ENCODE measurements at places on chromosomes 16 and 17. TPM values are rescaled to one million over a fixed set of nuclear protein-coding genes. Genes with fewer than 3 reads are reported as not detected.

DNA sequence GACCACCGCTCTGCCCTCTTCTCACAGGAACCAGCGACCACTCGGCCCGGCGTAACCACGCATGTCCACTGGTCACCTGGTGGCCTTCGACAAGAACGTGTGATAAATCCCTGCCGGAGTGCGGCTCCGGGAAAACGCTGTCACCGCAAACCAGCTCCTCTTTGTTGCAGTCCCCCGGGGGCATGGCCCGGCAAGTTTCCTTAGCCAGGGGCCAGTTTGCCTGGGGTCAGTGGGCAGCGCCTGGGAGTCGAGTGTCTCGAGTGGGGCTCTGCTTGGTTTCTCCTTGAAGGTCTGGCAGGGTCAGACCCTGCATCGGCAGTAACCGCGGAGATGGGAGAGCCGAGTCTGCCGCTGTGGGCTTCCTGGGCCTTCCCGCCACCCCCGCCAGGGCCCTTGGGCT is 52.5 kb downstream of the JPH3 start:
- DNase-seq, result no peak

DNA sequence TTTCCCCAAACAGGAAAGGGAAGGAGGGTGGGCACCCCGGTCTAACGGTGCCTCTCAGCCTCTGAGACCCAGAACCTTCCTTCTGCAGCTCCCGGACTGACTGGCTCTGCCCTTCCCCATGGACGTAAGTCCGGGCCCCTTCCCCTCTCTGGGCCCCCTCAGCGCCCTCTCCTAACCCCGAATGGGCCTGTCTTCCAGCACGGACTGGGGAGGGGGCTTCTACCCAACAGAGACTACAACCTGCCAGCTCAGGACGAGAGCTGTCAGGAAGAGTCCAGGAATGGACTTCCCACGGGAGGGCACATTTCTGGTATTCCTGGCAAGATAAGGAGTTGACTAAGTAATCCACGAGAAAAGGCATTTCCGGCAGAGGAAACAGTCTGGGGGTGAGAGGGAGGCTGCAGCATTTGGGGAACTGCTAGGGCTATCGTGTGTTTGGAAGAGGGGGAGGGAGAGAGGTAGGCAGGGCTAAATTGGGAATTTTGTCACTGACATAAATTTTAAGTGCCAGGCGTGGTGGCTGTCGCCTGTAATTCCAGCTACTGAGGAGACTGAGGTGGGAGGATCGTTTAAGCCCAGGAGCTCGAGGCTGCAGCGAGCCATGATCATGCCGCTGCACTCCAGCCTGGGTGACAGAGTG is 12.1 kb upstream of the ALDOA start:
- no peak for DNase-seq

DNA sequence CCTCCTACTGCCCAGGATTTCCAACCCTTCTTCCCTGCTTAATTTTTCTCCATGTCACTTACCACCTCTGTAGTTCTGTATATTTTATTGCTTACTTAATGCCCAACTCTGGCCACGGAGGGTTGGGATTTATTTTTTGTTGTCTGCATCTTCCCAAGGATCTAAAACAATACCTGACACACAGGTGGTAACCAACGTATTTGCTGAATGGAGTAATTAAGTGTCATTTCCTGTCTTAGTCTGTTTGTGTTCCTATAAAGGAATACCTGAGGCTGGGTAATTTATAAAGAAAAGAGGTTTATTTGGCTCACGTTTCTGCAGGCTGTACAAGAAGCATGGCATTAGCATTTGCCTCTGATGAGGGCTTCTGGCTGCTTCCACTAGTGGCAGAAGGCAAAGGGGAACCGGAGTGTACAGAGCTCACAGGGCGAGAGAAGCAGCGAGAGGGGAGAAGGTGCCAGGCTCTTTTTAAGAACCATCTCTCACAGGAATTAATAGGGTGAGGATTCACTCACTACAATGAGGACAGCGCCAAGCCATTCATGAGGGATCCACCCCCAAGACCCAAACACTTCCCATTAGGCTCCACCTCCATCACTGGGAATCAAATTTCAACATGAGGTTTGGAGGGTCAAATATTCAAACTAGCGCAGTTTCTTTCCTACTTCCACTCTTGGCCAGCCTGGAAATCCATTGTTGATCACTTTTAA is 44.8 kb downstream of the ERN1 start:
- no peak for DNase-seq

- DNase-seq, result peak; percentile 76
Measured at GRCh38 chr17:75875182-75875939, 3.0 kb downstream of the TRIM47 start.

DNA sequence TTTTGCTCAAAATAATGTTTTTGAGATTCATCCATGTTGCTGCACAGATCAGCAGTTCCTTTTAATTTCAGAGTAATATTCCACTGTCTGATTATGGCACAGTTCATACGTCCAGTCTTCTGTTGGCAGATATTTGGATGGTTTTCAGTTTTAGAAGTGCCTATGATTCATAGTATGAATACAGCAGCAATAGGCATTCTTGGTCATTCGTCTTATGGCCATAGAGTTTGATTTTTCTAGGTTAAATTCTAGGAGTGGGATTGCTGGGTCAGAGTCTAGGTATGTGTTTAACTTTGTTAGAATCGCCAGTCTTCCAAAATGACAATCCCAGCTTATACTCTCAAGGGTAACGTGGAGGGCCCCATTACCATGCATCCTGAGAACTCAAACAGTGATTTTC is 11.5 kb upstream of the IL34 start:
- no peak for DNase-seq

- DNase-seq, result no peak
Measured at GRCh38 chr16:68782198-68783174, 45.4 kb downstream of the CDH1 start.

- peak; percentile 45 for DNase-seq
Measured at GRCh38 chr16:66605177-66605978, 874 bp downstream of the CMTM3 start.

DNA sequence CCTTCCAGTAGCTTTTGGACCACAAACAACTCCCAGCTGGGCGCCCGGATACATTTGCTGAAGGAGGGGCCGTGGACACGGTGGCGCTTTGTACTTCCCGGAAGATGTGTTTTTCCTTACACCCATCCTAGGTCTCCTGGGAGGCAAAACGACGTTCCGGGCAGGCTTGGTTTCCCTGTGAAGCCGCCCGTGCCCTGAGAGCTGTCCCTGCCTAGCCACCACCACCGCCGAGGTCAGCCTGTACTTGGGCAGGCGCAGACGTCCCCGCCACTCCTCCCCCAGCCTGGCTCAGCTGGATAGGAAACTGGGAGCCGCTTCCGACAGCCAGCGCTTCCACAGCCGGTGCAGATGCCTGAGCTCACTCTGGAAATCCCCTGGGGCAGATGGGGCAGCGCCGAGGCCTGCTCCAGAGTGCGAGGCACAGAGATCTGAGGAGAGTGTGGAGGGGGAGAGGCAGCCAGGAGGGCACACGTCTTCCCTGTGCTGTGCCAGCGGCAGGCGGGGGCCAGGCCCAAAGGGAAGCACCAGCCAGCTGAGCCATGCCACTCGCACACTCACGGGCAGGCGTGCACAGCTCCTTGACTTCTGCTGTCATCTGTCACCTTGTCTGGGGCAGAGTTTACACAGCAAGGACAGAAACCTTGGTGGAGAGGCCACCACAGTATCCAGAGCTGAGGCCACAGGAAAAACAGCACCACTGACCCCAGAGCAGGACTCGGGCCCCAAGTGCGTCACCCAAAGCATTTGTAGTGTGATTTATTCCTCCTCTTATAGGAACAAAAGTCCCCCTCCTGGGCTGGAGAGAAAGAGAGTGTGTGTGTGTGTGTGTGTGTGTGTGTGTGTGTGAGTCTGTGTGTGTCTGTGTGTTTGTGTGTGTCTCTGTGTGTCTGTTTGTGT is 3.0 kb downstream of the RHBDF2 start:
- DNase-seq, result peak; percentile 93

DNA sequence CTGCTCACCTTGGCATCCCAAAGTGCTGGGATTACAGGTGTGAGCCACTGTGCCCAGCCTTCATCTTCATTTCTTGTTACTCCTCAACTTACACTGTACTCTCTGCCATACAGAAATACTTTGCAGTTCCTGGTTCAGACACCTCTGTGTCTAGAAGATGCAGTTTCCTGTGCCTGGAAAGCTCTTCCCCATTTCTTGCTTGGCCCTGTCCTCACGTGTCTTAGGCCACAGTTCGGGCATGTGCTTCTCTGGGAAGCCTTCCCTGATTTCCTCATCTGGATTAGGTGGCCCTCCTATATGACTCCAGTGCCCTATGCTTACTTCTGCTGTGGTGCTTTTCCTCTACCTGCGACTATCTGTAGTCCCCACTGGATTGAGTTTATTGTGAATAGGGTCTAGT is 26.5 kb upstream of the CDR2 start:
- DNase-seq, result no peak

DNA sequence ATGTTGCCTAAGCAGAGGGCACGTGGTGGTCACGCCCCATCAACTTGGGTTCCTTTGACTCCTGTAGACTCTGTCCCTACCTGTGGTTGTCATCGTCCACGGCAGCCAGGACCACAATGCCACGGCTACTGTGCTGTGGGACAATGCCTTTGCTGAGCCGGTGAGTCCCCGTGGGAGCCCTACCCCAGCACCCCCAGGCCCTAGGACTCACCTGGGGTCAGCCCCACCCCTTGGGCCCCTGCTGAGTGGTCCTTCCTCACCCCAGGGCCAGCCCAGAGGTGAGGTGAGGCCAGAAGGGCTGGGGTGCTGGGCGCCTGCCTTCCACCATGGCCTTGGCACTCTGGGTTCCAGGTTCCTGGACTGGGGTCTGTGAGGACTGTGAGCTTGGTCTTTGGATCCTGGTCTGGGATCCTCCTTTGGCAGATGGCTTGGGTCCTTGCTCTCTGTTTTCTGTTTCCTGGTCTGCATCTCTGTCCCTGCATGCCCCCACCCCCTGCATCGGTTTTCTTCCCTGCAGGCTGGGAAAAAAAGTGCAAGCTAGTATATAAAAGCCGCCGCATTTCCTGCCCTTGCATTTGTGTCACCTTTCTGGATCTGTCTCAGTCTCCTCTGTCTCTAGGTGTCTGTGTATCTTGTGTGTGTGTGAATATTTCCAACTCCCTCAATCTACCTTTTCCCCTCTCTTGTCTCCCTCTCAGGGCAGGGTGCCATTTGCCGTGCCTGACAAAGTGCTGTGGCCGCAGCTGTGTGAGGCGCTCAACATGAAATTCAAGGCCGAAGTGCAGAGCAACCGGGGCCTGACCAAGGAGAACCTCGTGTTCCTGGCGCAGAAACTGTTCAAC is 17.5 kb downstream of the STAT5A start:
- no peak for DNase-seq

GRCh38 chr16:17776888-17777287 is 306.1 kb upstream of the XYLT1 start:
- no peak for DNase-seq

- DNase-seq, result no peak
Measured at GRCh38 chr17:46020023-46020761, 21.1 kb downstream of the STH start.

- no peak for DNase-seq
Measured at GRCh38 chr17:70286391-70286790, 117.1 kb downstream of the KCNJ2 start.

DNA sequence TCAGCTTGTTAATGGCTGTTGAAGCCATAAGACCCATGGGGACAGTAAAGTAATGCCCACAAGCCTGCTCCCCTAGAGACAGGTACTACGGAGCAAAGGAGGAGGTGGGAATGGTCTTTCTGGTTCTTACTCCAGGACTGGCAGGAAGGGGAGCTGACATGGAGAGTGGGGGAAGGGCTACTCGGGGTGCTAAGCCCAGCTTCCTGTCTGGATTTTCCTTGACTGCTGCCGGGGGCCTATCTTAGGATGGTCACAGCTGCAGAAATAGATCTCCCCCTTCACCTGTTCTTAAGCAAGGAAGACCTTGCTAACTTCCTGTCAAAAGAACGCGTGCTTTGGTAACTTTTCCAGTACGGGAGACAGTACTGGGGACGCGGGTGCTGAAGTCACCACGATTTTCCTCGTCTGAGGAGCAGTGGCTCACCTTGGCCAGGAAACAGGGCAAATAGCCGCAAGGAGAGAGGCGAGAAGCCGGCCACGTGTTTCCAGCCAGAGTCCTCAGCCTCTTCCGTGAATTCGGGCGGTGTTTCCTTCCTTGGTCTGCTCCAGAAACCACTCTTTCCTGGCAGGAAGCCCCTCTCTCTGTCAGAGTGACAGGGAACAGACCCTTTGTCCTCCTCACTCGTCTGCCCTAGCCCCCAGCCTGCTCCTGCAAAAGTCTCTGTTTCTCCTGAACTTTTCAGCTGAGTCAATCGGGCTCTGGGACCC is 656 bp upstream of the PRR29 start:
- no peak for DNase-seq

DNA sequence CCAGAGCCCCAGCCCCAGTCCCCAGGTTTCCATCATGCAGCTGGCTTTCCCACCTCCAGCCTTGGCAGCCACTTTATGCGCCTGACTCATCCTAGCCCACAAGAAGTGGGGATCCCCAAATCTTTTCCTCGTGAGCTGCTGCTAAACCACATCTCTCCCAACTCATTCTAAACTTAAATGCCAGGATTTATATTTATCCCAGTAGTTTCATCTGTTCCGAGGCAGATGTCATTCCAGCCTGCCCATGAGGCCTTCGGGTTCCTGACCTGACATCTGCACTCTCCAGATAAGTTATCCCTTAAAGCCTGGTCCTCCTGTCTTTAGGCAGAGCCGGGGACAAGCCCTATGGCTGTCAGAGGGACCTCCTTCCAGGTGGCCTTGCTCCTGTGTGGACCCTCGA is 16.6 kb downstream of the PLXDC1 start:
- DNase-seq, result no peak

DNA sequence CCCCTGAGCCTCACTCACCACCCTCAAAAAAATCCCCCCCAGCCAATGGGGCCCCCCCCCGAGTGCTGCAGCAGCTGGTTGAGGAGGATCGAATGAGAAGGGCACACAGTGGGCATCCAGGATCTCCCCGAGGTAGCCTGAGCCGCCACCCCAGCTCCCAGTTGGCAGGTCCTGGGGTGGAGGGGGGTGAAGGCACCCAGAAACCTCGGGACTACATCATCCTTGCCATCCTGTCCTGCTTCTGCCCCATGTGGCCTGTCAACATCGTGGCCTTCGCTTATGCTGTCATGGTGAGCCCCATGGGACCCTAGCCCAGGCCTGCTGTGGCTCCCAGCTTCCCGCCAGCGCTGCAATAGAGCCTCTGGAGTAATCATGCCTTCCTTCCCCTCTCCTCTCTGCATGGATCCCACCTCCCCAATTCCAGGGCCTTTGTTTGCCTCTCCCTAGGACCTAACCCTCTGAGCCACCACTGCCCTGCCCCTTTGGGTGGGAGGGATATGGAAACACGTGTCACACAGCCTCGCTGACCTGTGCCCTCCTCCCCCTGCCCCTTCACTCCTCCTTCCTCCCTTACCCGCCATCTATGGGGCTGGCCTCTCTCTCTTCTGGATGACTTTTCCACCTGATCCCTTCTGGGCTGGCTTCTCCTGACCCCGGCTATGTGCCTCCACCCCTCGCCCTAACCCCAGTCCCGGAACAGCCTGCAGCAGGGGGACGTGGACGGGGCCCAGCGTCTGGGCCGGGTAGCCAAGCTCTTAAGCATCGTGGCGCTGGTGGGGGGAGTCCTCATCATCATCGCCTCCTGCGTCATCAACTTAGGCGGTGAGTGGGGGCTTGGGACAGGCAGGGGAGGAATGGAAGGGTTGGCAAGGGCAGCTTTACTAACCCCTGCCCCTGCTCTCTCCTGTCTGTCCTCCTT is 1.9 kb downstream of the PRRT2 start:
- DNase-seq, result no peak

- DNase-seq, result no peak
Measured at GRCh38 chr17:72590382-72590781, 469.6 kb downstream of the SOX9 start.

The NOD2 gene
- 0.45 TPM for total RNA-seq

The SMIM36 gene
- not detected for total RNA-seq

The RHBDF1 gene
- total RNA-seq, result 30.1 TPM

The LGALS9B gene
- not detected for total RNA-seq

The PPM1E gene
- total RNA-seq, result 0.11 TPM

The SPATA32 gene
- total RNA-seq, result not detected

The FKBP10 gene
- total RNA-seq, result 75.3 TPM

The ABCA6 gene
- total RNA-seq, result 29.3 TPM

The IRX5 gene
- not detected for total RNA-seq
